AG08395 (cell line): ENCODE measurements at places on chromosomes 13 and 19.

GRCh38 chr13:111117289-111117688 lies 2.2 kb downstream of the ARHGEF7 start:
- no peak for DNase-seq

- DNase-seq = no peak
These were observed 4.6 kb upstream of the ZNF45 start for GRCh38 chr19:43939557-43940260.

DNA sequence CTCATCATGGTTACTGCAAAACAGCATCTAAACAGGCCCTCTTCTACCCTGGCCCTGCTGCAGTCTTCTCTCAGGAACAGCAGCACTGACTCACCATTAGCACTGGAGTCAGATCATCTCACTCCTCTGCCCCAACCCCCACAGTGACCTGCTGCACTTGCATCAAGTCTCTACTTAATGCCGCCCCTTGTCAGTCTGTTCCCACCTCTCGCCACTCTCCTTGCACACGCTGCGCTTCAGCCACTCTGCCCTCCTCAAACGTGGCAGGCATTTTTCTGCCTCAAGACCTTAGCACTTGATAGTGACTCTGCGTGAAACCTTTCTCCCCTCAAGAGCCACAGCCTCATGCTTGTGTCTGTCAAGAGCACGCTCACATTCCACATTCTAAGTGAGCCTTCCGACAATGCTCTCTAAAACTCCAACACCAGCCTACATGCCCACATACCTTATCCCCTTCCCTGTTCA lies 22.1 kb downstream of the MIPEP start:
- DNase-seq = peak; percentile 49

DNA sequence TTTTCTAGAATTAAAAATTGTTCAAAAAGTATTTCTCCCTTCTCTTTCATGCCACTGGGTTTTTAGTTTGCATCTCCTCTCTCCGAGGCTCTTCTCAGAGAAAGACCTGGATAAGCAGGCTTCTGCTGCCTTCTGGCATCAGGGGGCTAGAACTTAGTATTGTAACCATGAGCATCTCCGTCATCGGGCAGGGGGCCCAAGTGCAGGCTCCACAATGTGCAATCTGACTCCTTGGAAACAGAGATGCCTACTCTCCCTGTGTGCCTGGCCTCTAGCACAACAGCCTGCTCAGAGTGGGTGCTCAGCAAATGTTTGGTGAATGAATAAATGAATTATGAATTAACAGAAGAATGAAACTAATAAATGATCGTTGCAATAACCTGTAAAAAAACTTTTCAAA lies 45.6 kb upstream of the MTIF3 start:
- no peak for DNase-seq

- no peak for DNase-seq
These were observed 368.0 kb upstream of the SGCG start for GRCh38 chr13:22812793-22813192.

DNA sequence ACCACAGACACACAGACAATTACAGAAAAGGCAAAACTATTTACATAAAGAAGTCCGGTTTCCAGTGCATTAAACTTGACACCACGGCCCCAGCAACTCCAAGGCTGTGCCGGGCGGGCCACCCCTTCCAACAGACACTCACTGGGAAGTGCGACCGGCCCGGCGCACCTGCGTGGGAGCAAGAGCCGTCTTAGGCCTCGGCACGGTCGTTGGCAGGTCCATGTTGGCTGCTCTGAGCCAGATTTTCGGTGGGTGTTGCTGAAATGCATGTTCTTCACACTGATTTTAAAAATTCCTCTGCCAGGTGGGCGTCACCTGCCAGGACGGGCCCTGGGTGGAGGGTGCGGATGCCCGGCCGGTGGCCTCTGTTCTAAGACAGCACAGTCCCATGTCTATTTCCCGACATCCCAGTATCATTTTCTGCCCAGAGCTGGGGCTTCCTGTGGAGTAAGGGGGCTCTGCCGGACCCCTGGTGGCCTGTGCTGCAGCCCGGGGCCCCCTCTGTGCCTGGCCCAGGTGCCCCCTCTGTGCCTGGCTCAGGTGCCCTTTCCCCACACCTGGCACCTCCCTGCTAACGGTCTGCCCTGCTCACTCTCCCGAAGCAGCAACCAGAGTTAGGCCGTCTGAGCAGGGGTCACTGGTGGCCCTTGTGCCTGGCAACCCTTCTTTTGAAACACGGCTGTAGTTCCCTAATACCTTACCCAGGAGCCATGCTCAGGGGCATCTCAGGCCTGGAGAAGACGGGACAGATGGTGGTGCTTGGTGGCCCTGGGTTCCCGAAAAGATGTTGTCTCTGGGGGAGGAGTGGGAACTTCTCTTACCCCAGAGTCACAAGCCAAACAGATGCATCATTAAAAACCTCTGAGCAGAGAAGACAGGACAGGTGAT lies 9.2 kb downstream of the TMEM255B start:
- DNase-seq = no peak

DNA sequence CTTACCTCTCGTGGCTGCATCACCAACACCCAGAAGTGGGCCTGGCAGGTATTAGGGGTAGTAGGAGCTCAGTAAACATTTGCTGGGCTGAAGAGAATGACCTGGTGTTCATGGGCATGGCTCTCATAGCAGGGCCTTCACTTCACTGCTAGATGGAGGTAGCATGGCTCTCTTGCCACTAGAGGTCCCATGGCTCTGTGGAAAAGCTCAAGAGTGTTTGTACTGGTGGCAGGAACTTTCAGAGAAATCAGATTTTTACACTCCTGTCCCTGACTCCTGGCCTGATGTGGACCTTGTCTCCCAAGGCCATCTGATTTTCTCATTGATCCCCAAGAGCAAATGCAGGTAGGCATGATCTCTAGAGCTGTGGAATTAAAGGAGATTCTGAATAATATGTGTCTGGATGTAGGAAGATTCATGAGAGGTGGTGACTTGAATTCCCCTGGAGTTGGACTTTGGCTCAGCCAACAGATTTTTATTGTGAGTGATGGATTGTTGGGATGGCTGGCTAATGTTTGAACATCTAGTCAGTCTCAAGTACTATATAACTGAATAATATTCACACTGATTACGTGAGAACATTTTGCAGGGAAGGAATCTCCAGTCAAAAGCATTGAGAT lies 5.7 kb downstream of the ZNF574 start:
- peak; percentile 76 for DNase-seq

GRCh38 chr13:51136276-51136980 lies 25.4 kb upstream of the C13orf42 start:
- DNase-seq = no peak

GRCh38 chr19:42115705-42116104 lies 16.5 kb downstream of the POU2F2 start:
- no peak for DNase-seq

- no peak for DNase-seq
These were observed 17.7 kb downstream of the GSX1 start for GRCh38 chr13:27810009-27810408.

DNA sequence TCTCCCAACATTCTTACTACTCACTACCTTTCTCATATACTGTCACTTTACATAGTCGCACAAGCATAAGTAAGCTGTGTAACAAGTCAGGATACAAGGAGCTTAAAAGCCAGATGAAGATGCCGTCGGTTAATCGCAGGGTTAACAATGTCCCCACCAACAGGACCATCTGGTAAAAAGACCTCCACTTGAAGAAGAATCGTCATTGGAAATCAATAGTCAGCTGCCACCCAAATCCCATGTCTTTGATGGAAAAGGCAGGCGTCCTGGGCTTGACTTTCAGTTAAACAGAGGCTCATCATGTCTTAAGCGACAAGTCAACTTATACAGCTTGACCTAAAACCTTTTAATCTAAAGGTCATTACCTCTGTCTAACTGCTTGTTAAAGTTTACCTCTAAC lies 27.2 kb downstream of the DOCK9 start:
- no peak for DNase-seq

GRCh38 chr13:26037302-26037701 lies 14.5 kb downstream of the SHISA2 start:
- no peak for DNase-seq
